WERI-Rb-1 (cell line): ENCODE measurements at places on chromosomes 11 and 22.

DNA sequence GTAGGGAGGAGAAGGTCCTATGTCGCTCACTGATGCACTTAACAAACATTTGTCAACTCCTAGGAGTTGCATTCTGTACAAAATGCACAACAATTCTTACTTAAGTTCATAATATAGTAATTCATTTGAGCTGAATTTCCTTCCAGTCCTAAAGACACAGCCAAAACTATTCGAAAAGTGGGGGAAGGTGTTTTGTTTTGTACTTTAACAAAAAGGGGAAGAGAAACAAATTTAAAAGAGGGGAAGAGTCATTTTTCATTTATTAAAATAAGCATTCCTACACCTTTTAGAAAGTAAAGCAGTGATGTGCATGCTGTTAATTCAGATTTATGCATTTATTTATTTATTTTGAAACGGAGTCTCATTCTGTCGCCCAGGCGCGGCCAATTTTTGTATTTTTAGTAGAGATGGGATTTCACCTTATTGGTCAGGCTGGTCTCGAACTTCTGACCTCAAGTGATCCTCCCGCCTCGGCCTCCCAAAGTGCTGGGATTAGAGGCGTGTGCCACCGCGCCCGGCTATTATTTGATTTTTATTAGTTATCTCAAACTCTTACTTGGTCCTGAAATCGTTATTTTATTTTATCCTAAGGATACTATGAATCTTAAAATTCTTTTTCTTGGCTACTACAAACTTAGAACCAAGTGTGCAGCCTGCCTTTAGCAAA lies 1.1 kb upstream of the FANCF start:
- no peak for DNase-seq

GRCh38 chr11:108501396-108501795 lies 3.2 kb upstream of the POGLUT3 start:
- no peak for DNase-seq

DNA sequence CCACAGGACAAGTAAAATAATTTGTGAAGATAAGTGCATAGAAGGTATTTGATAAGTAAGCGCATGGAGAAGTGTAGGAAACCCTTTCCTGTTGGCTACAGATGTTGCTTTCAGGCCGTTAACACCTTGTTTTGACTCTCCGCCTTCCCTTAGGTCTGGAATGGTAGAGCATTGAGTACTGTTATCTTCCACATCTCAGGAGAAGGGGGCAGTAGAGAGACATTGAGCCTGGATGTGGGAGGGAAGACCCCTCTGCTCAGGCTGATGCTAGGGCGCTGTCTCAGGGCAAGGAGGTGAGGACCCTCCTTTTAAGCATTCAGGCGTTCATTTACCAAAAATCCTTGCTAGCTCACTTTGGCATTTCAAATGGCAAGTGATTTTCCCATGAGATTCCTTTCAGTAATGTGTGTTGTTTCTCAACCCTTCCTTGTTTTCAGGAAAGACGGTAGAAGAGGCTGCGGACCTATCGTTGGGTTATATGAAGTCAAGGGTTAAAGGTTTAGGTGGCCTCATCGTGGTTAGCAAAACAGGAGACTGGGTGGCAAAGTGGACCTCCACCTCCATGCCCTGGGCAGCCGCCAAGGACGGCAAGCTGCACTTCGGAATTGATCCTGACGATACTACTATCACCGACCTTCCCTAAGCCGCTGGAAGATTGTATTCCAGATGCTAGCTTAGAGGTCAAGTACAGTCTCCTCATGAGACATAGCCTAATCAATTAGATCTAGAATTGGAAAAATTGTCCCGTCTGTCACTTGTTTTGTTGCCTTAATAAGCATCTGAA lies 27.0 kb upstream of the SCGB1A1 start:
- no peak for DNase-seq

DNA sequence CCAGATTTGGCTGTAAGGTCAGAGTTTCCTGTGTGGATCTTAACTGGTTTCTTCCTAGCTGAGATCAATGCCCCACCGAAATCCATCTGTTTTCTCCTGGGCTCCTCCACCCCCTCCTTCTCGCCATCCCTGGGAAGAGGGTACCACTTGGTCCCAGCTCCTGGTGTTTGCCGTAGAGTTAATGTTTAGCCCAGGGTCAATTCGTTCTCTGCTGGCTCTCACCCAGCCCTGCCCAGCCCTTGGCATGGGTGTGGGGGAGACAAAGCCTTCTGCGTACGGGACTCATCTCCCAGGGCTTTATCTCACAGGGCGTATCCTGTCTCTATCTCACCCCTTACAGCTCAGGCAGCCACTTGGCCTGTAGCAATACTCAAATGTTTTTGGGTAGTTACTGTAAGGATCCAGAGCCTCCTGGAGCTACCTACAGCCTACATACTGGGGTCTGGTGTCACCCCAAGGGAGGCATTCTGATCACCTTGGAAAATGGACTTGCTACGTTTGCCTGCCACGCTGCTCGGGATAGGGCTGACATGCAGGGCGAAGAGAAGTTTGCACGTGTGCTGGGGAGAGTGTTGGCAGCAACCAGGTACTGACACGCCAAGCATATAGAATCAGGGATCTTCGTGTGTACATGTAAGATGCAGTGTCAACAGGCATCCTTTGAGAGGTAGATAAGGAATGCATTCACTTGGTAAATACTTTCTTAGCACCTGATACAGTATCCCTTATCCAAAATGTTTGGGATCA lies 66.1 kb downstream of the SCN3B start:
- no peak for DNase-seq

GRCh38 chr11:104338186-104338585 lies 174.2 kb upstream of the PDGFD start:
- no peak for DNase-seq

- no peak for DNase-seq
Measured at GRCh38 chr11:72083414-72083813, 2.8 kb downstream of the LRRC51 start.

GRCh38 chr11:115391598-115391997 lies 112.6 kb downstream of the CADM1 start:
- peak; percentile 35 for DNase-seq

DNA sequence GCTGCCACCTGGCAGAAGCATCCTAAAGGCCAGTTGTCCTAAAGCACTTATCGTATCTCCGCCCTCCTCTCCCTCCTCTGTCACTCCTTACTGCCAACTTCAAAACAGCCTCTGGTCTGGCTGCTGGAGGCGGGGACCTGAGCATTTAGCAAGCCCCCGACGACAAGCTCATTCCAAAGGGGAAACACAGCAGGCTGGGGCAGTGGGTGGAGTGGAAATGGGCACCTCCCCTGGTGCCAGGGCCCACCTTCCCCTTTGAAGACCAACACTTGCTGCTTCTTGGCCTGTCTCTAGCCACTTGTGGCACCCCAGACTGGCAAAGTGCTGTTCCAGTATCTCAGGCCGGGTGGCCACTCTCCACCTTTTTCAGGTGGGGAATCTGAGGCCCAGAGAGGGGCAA lies 3.6 kb downstream of the MAP3K11 start:
- no peak for DNase-seq

DNA sequence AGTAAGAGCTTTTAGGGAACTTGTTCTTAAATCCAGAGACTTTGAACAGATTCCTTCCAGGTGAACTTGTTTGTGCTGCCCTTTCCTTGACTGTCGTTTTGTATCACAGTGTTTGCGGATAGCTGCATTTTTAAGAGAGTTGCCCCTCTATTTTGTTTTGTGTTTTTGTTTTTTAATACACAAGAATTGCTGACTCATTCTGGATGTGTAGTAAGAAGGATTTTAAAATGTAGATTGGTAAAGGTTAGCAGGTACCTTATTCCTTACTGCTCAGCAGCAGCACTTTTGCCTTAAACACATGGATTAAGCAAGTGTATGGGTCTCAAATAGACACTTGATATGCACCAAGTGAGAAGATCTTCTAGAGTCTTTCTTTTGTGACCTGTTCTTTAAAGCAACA lies 8.9 kb upstream of the APOA5 start:
- no peak for DNase-seq

- no peak for DNase-seq
Measured at GRCh38 chr11:96906476-96906875, 516.7 kb downstream of the JRKL start.

DNA sequence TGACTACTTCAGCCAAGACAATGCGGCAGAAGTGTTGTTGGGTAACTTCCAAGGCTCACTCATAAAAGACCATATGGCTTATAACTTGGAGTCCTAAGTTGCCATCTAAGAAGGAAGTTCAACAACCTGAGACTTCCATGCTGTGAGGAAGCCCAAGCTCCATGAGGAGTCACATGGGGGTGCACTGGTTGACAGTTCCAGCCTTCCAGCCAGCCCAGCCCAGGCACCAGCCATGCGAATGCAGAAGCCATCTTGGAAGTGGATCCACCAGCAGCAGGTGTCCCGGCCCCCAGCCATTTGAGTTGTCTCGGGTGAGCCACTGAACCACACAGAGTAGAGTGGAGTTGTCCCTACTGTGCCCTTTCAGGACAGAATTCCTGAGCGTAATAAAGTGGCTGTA lies 32.8 kb upstream of the WNT7B start:
- no peak for DNase-seq

GRCh38 chr11:1514336-1515061 lies 27.9 kb upstream of the MOB2 start:
- no peak for DNase-seq

- DNase-seq, result no peak
Measured at GRCh38 chr11:19410032-19410431, 169.3 kb upstream of the E2F8 start.

- no peak for DNase-seq
Measured at GRCh38 chr11:93842461-93842860, 8.0 kb downstream of the VSTM5 start.

DNA sequence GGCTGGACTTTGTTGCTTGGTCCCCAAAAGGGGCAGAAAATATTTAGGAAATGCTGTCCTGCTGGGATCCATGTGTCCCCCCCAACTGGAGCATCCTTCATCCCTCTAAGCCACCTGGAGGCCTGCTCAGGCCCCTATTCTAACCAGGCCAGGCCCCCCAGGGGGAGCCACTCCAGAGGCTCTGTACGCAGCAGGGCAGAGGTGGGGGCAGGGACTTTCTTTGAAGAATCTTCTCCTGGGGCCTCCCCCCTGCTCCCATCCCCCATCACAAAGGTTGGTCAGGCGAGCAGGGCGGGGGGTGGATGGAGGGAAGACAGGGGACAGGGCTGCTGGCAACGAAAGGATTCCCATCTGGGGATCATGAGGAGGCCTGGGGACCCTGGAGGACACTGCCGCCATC lies 170.8 kb downstream of the MN1 start:
- DNase-seq, result no peak

- DNase-seq, result no peak
Measured at GRCh38 chr11:68002938-68003845, 705 bp downstream of the UNC93B1 start.

DNA sequence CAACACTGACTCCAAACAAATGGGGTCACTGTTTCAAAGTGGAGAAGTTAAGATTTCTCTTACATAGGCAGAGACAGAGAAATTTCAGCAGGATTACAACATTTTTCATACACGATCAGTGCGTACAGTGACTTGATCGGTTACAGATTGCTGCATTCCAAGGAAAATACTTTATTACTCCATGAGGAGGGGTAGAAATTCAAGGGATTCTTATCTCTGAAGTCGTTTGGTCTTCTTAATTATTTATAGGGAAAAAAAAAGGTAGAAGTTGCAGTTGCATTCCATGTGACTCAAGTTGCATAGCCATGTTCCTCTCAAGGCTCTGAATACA lies 10.7 kb upstream of the SMIM38 start:
- DNase-seq, result no peak

DNA sequence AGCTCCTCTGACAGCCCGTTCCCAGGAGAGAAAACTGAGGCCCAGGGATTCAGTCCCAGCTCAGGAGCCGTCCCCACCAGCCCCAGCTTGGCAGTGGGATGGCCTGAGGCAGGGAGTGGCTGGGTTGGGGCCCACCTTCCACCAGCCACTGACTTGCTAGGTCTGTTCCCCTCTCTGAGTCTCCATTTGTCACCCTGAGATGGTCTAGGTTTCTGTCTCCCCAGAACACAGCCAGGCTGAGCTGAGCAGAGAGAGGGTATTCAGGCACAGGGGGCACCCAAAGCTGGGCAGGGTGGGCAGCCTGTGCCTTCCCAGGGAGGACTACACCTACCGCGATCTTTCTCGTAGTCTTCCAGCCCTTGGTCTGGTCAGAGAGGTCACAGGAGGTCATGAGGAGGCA lies 95.7 kb downstream of the PDE2A start:
- DNase-seq, result no peak

GRCh38 chr11:66950112-66950535 lies 8.1 kb downstream of the PC start:
- peak; percentile 15 for DNase-seq

DNA sequence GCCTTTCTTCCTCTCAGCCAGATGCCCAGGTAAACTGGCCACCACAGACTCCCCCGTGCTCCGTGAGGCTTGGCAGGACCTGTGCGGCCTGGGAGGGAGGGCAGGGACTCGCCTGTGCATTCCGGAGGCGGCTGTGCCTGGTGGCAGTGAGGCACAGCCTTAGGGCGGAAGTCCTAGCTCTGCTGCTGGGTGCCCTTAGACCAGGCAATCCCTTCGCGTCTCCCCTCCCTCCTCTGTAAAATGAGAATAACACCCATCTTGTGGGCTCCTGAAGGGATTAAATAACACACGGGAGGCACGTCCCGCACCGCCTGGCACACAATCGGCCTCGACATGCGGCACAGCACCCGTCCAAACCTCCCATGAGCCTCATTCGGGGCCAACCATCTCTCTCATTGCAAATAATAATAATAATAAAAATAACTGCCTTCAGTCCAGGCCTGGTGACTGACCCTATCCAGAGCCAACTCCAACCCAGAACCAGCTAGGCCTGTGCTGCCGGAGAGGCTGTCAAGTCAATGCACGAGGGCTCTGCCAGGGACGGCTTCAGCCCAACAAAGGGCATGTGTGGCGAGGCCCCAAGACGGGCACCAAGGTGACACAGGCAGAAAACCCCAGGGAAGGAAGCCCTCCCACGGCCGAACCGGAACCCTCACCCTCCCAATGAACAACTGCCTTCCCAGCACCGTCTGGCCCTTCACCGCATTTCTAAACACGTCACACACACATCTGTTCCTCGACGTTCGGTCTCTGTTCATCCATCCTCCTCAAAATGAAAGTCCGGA lies 8.2 kb downstream of the LTO1 start:
- DNase-seq, result peak; percentile 4

DNA sequence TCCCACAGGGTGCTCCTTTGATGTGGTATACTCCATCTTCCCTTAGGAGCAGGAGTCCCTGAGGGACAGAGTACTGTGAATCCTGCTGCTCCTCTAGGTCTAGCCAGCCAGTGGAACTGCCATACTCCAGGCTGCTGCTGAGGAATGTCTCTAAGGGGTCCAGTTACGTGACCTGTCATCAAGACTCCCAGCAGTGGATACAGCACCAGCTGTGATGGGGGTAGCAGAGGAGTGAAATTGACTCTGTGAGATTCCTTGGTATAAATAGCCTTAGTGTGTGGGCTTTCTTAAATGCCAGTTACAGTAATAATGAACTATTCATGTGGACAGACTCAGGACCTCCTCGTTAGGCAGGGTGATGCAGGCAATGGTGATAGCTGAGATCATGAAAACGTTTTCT lies 140.4 kb upstream of the LUZP2 start:
- no peak for DNase-seq

GRCh38 chr11:133582326-133582725 lies 50.0 kb upstream of the OPCML start:
- no peak for DNase-seq
